ENCODE measurements at places on chromosomes 2 and 18.

DNA sequence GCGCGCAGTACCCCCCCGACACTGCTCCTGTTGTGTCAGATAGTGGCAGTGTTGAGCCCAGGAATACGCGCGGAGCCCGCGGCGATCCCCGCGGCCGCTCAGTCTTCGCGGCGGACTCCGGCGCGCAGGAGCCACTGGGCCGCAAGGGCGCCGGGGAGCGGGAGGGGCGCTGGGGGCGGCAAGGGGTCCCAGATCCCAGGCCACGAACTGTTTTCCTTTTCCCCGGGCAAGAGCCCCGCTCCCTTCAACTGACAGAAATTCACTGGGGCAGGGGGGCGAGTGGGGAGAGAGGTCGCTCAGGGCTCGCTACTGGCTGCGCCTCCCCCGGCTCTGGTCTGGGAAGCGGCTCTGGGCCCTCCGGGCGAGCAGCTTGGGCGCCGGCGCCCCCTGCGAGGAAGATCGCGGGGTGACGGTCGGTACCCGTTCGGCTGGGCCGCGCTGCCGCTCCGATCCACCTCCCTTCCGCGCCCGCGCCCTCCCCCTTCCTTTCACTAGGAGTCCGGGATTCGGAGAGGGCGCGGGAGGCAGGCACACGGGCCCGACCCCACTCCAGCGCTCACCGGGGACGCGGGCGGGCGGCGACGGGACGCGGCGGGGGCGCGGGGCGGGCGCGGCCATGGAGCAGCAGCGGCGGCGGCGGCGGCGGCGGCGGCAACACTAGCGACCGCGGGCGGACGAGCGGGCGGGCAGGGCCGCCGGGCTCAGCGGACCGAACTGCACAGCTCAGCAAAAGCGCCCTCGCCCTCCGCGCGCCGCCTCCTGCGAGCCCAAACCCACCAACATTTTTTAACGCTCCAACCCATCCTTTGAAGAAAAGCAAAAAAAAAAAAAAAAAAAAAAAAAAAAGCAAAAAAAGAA, 1.4 kb upstream of the SETBP1 start:
- DNase-seq = peak; percentile 50

DNA sequence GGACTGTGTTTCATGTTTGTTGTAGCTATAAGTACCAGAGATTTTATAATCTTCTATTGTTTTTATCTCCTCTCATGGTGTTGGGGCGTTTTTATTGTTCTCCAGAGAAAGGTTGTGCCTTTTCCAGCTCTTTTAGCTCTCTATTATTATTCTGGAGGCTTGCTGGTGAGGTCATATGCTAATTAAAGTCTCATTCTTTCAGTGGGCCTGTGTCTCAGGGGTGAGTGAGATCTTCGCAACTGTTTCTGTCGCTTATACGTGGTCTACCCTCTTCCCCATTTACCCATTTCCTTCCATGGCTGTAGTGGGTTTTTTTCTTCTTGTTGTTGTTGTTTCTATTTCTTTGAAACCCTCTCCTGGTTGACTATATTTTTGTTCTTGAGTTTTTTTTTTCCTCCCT, 584.9 kb downstream of the TMEM182 start:
- no peak for DNase-seq

- DNase-seq = no peak
Observed at GRCh38 chr2:171166328-171166983, 5.8 kb upstream of the TLK1 start.

DNA sequence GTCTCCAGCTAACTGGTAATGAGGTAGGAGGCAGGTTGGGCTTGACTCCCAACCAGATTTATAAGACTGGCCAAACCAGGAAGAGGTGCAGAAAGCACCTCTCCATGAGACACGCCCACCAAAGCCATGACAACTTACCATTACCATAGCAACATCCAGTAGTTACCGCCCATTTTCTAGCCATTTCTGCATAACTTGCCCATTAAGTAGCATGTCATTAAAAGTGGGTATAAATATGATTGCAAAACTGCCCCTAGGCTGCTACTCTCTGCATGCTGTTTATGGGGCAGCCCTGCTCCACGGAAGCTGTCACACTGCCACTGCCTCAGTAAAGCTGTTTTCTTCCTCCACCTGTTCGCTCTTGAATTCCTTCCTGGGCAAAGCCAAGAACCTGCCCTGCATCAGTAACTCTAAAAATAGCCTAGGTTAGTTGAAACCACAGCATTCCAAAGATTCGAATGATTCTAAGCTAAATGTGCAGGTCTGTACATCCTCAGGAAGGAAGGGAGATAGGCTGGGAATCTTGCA, 131.9 kb downstream of the ATL2 start:
- no peak for DNase-seq

DNA sequence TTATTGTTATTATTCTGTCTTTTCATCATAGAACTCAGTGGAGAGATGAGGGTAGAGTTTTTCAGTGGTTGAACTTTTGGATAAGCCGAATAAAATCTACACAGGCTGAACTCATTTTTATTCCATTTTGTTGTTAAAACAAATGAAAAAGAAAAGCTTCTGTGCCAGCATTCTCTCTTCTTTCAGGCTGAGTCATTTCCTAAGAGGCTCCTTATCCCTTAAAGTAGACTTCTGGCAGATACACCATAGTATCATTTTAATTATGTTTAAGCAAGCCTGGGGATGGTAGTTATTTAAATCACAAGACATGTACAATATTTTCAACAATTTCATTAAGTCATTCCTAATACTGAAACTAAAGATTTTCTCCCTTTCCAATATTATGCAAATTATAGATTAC, 1364.0 kb upstream of the NRXN1 start:
- DNase-seq = no peak

DNA sequence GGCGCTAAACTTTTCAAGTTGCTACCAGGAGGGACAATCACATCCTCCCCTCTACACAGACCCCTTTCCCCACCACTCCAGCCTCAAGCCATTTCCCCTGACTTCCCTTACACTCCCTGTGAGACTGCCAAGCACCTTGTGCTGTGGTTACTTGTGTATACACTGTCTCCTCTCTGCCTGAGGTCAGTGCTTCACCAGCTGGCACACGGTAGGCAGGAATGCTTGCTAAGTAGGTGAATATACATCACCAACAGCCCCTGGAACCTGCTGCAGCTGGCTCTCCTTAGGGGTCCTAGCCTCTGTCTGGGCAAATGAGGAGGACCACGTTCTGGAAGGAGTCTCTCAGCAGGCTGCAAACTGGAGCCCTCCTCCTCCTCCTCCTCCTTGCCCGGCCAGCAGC, 38.3 kb upstream of the ACAA2 start:
- DNase-seq = no peak

- DNase-seq = no peak
Observed at GRCh38 chr2:165549619-165550018, 80.1 kb downstream of the CSRNP3 start.

DNA sequence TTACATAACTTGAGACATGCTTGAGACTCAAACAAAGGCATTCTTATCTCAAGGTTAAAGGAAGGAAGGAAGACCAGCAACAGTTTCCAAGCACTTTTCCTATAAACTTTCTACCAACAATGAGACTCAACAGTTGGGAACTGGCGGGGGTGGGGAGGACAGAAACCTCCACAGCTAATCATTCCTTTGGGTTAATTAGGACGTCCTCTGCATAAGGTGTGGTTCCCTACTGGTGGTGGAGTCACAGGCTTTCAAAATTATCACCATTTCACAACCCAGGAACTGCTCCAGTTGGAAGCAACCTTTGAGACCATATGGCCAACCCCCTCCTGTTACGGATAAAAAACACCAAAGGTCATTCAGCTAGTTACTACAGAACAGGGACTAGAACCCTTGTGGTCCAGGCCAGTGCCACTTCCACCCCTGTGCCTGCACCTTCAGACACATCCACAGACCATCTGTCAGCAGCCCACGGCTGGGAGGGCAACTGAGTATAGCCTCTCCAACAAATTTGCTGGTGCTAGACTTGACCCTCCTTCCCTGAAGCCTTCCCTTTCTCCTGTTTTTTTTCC, 30.1 kb upstream of the ATL2 start:
- no peak for DNase-seq

GRCh38 chr2:174744111-174744510, 20.2 kb downstream of the CHRNA1 start:
- DNase-seq = no peak

DNA sequence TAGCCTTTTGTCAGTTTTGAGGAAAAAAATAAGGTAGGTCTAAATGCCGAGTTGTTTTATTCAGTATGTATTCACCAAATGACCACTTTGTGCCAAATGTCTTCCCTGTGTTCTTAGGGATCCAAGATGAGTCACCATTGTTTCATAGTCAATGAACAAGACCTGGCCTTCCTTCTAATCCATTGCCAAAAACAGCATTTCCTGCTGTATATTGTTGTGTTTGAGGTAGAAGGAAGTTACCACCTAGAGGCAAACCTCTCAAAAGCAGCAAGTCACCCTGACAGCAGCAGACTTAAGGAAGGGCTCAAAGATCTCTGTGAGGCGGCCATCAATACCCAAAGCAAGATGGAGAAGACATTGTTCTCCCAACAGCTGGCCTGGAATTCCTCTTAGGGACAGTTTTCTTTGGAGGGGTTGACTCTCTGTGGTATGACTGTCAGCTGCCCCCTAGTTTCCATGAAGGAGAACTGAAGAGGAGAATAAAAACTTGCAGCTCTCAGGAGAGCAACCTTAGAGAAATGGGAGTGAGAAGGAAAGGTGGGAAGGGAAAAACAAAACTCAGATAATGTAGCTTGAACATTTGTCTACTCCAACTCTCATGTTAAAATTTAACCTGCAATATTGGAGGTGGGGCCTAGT, 328.3 kb downstream of the LRATD1 start:
- DNase-seq = no peak

- no peak for DNase-seq
Observed at GRCh38 chr2:62379566-62379965, 126.4 kb downstream of the TMEM17 start.

DNA sequence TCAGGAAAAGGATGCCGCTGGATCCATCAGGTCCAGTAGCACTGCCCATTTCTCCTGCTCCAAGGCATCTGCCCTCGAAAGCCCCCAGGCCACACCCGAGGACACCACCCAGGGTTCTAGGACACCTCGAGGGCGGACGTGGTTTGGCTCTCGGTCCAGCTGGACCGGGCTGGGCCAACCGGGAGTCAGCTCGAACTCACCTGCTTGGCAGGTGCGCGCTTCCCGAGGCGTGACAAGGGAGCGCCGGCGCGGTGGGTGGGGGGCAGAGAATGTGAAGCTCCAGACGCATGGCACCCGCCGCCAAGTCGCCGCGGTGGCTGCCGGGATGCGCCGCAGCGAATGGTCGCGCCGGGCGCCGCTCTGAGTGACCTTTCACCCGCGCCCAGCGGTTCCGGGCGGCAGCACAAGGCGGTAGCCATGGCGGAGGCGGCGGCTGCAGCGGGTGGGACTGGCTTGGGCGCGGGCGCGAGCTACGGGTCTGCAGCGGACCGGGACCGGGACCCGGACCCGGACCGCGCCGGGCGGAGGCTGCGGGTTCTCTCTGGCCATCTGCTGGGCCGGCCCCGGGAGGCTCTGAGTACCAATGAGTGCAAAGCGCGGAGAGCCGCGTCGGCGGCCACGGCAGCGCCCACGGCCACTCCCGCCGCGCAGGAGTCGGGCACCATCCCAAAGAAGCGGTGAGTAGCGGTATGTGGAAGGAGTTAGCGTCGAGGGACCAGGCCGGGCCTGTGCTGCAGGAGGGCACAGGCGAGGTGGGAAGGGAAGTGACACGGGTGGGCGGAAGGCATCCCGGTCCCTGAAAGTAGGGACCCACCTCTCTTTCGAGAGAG, at the start of gene AGPS:
AGPS (plus strand) TSS at position 401 of the 830 bp plus-strand sequence; CDS start at position 418, 17 bp downstream.
- DNase-seq = peak; percentile 70

DNA sequence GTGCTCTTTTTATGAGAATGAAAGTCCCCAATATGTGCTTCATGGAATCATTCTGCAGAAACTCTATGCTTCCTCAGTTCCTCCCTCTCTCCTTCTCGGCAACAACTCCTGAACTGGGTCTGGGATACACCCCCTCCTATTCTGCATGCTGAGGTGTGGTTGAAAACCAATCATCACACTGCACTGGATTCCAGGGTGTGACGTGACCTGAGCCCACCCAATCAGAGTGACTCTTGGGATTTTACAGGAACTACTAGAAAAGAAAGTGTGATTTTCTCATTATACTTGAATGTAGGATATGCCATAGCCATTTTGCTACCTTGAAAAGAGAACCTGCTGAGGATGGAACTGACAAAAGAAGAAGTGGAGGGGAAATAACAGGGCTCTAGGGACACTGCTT, 36.3 kb downstream of the ACVR1 start:
- DNase-seq = no peak

- DNase-seq = no peak
Observed at GRCh38 chr2:177398290-177398683, 5.7 kb downstream of the AGPS start.

DNA sequence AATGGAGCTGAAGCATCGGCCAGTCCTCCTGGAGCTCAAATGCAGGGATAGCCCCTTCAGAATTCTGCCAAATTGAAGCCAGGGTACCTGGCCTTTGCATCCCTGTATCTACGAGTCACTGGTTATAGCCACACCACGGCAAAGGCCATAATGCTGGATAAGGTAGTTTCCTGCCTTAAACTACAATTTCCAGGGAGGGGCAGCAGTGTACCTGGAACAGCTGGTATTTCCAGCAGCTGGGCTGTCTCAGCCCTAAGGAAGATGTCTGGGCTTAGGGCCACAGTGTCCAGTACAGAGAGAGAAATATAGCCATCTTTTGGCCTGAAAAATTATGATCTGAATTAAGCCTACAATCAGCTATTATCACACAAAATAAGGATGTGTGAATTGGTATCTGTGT, 180.3 kb downstream of the GCA start:
- no peak for DNase-seq

GRCh38 chr18:4528405-4528804, 73.3 kb upstream of the DLGAP1 start:
- DNase-seq = no peak

GRCh38 chr18:49011291-49011746, 60.6 kb upstream of the SMAD7 start:
- no peak for DNase-seq

- no peak for DNase-seq
Observed at GRCh38 chr2:132497591-132497990, 81.0 kb downstream of the GPR39 start.

DNA sequence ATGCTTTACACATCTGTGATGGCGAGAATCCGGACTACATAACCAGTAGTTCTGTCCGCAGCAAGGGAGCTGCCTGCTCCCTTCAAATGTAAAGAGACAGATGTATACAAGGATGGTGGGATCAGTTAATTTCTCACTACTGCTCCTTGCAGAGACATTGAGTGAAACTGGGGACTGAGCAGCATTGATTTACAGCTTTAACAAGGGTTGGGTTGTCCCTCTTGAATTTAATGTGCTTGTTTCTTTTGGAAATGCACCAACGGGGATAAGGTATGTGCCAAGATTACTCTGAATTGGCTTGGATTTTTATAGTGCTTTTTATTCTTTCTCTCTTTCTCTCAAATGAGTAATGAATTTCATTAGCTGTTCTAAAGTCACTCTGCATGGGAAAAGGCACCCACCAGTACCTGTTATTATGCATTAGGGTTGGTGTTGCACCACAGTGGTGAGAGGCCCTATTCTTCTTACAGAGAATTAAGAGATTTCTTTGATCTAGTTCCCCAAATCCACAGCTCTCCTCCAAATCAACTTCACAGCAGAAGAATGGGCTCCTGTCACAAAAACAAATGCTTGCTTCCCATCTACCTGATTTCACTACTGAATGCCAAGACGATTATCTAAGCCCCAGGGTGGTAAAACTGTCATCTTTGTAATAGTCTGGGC, 107.6 kb downstream of the DOCK10 start:
- no peak for DNase-seq

GRCh38 chr18:9771261-9771976, 63.3 kb downstream of the RAB31 start:
- peak; percentile 16 for DNase-seq

All from activated CD4-positive, alpha-beta T cell treated with anti-CD3 and anti-CD28 coated beads, Interleukin-2, amount 50 U/mL, for 4 hours (primary cell).